ENCODE measurements at places on chromosomes 5 and 9.

GRCh38 chr5:171264843-171265242 lies 44.2 kb upstream of the TLX3 start:
- DNase-seq, result no peak

- DNase-seq, result no peak
Measured at GRCh38 chr9:70297141-70297540, 38.4 kb downstream of the SMC5 start.

DNA sequence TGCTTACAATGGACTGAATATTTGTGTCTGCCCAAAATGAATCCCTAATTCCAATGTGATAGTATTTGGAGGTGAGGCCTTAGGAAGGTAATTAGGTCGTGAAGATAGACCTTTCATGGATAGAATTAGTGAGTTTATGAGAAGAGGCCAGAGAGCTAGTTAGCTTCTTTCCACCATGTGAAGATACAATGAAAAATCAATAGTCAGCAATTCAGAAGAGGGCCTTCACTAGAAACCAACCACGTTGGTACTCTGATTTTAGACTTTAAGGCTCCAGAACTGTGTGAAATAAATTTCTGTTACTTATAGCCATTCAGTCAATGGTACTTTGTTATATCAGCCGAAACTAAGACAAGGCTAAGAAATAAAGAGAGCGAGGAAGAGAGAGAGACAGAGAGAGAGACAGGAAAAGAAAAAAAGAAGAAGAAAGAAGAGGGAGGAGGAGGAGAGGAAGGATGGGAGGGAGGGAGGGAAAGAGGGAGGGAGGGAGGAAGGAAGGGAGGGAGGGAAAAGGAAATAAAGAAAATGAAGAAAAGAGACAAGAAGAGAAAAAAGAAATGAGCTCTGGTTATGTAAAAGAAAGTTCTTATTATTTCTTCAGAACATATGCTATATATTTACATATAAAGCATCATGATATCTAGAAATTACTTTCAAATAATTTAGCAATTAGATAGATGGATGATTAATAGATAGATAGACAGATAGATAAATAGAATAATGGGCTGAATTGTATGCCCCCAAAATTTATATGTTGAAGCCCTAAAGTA lies 1725.3 kb downstream of the EFNA5 start:
- no peak for DNase-seq

DNA sequence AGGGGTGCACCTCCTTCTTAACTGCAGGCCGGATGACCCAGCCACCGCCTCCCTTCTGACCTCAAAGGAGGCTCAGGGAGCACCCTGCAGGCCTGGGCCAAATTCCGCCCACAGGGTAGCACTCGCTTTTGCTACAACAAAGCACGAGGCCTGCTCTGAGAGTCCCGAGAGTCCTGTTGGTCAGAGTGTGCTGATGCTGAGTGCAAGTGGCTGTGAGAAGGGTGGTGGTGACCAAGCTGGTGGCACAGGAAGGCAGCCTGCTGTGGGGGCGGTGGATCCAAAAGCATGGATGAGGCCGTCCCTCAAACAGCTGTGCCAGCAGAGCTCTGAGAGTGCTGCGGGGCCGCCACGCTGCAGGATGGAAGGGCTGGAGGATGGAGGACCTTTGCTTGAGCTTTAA lies 101.8 kb downstream of the AK8 start:
- DNase-seq, result no peak

DNA sequence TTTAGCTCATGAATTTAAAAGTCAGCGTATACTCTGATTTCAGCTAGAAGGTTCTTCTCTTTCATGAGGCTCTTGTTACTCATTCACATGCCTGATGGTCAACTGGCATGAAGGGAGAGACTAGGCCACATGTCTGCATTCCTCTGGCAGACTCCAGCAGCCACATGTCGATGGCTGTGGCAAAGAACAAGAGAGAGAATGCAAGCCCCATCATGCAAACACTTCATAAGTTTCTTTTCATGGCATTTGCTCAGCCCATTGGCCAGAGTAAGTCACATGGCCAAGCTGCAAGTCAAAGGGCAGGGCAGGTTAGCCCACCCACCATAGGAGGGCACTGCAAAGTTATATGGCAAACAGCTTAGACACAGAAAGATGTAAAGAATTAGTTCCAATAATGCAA lies 5.4 kb downstream of the KCNV2 start:
- no peak for DNase-seq

GRCh38 chr5:148998174-148998797 lies 64.6 kb downstream of the SH3TC2 start:
- no peak for DNase-seq
